Left kidney (tissue), 8 donors: ENCODE measurements at places on chromosomes 5 and 9.

DNA sequence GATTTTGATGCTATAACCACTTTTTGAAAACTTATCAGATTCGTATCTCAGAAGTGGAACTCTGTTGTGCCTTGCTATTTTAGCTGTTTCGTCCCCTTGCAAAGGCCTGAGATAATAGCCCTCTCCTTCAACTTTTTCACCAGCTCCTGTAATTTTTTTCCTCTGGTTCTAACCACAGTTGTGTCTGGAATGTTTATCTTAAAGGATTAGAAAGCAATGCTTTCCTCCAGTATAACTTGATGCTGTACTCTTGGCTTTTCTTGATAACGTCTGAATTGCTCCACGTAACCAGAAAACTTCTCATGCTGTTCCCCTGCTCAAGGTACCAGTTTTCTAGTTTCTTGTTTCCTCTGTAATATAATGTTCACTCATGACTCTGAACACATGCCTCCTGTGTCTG lies 209.4 kb downstream of the DTWD2 start:
- no peak for DNase-seq

GRCh38 chr9:86135371-86135770 lies 36.0 kb upstream of the GOLM1 start:
- no peak for DNase-seq

DNA sequence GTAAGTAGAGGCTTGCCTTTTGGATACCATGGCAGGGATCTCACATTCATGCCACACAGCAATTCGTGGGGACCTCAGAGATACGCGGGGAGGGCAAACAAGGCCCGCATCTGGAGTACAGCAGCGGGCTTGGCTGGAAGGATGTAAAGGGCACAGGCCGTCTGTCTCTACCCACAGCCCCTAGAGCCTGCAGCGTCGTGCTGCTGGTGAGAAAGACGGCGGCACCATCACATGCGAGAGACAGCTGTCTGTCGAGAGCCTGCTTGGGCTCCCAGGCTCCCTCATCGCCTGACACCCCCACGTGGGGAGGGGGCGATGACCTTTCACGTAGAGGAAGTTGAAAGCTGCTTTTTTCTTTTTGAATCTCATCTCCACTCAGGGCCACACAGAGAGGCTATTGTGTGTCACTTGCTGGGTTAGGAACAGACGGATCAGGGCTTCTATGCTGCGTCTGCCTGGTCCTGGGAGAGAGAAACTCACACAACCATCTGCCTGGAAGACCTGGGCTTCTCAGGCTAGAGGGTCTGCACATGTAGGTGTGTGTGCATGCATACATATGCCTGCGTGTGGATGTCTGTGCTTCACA lies 134.6 kb upstream of the PPP1R26 start:
- DNase-seq, result no peak

DNA sequence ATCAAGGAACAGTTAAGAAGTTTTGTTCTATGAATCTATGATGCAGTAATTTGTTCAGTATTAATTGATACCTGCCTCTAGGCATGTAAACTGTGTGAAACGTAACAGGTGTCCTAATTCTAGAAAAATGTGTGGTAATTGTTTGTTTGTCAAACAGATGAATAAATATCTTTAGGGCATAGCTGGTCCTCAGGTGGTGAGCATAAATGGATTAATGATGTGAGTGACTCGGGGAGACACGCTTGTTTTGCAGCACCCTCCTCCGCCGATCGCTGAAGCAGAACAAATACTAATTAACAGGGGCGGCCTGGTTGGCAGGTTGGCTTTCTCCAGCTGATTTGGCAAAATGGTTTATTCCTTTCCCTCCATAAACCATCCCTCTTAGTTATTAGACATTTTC lies 88.8 kb downstream of the TLE4 start:
- no peak for DNase-seq

GRCh38 chr9:27888661-27889295 lies 315.5 kb upstream of the C9orf72 start:
- no peak for DNase-seq

GRCh38 chr5:6508931-6509330 lies 60.3 kb downstream of the UBE2QL1 start:
- no peak for DNase-seq

DNA sequence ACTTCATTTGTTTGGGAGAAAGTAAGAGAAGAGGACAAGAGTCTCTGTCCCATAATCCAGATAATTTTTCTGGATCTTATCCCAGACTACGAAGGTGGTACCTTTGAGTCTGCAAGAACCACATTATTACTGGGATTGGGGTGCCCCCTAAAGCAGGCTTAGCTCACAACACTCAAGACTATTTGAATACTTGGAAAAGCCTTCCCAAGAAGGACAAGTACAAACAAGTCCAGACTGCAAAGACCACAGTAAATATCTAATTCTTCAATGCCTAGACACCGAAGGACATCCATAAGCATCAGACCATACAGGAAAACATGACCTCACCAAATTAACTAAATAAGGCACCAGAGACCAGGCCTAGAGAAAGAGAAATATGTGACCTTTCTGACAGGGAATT lies 40.2 kb upstream of the TMED7 start:
- no peak for DNase-seq

- peak; percentile 12 for DNase-seq
Measured at GRCh38 chr5:82349652-82350051, 71.5 kb upstream of the RPS23 start.

DNA sequence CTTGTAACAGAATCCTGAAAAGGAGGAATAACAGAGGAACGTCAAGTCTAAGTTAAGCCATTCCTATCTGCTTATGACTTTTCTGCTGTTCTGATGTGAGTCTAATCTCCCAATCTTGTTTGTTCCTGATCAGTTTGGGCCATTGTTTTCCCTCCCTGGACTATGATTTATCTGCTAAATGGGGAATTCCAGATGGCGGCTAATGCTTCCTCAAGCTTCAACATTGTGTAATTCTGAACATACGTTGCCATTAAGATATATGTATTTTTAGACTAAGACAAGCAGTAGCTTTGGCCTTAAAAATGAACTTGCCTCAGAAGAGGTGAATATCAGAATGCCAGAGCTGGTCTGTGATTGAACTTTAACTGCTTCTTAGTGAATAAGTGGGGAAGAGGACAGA lies 142.7 kb downstream of the PRKACG start:
- no peak for DNase-seq

DNA sequence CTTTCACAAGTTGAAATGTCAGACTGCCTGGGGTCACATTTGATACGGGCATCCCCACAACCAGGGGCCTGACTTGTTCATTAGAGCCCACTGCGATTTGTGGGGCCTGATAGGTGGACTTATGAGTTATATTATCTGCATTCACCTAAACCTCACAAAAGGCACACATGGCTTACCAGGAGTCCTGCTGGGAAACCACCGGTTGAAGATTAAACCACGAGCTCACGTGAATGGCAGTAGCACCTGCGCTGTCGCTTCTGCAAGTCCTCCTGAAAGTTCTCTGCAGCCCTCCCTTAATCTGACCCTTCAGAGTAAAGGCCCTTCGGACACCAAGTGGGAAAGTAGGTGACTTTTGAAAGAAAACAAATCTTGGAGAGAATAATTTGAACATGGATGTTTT lies 68.9 kb downstream of the PPIC start:
- no peak for DNase-seq

GRCh38 chr5:27814286-27814685 lies 775.9 kb upstream of the CDH9 start:
- no peak for DNase-seq

DNA sequence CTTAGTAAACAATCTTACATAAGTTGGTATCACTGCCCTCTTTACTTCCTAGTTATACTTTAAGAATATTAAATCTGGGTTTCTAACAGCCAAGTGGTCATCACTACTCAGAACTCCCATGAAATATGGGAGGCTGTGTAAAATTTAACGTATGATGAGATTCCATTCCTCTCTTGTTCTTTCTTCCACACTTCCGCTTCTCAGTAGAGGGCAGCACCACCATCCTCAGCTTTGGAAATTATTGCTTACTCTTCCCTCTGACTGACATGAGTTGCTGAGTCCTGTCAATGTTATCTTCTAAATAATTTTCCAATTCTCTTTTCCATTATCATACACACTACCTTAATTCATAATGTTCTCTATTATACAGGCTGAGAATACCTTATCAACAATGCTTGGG lies 194.0 kb downstream of the RFX3 start:
- DNase-seq, result no peak

DNA sequence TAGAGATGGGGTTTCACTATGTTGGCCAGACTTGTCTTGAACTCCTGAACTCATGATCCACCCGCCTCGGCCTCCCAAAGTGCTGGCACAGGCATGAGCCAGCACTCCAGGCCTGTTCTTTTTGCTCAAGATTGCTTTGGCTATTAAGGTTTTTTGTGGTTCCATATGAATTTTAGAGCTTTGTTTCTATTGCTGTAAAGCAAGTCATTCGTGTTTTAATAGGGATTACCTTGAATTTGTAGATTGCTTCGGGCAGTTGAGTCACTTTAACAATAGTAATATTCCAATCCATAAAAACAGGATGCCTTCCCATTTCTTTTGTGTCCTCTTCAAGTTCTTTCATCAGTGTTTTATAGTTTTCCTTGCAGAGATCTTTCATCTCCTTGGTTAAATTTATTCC lies 22.1 kb downstream of the C6 start:
- DNase-seq, result no peak

GRCh38 chr5:173891308-173892116 lies 3.4 kb downstream of the CPEB4 start:
- DNase-seq, result no peak

DNA sequence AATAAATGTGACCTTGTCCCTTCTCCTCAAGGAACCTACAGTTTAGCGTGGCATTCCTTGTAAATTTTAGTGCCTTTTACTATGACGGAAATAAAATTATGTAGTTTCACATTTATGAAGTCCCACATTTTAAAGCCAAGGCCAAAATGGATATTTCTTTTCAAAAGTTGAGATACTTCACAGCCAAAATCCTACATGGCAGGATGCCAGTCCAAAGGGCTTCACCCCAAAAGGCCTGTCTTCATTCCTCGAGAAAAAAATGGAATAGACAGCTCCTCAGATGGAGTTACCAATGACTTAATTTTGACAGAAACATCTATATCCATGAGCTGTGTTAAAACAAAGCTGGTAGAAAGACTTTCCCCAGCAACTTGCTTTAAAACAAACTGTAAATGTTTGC lies 211.2 kb downstream of the GLIS3 start:
- DNase-seq, result no peak

GRCh38 chr9:77449240-77450084 lies 198.7 kb downstream of the GNA14 start:
- no peak for DNase-seq

DNA sequence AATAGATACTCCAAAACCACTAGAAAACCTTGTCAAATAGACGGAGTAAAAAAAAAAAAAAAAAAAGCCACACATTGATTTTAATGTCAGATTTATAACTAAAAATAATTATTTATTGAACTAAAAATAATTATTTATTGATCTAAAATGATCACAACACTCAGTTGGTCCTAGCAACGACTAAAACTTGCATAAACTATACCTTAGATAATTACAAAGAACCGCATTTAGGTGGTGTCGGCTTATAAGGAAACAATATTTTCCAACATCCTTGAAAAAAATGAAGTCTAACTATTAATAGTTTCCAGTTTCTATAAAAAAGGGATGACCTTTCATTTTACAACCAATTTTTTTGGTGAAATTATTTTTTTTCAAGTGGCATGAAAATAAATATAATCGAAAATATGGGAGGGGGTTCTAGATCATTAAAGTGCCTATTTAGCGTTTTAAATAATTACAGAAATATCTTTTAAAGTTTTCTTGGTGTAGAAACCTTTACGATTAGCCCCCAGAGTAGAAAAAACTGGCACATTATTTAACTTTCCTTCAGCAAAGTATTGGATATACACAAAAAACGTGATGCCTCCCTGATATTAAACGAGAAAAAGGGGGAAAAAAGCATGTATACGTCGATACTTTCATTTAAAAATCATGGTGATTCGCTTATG lies 3.7 kb downstream of the ARRDC3 start:
- DNase-seq, result peak; percentile 26

DNA sequence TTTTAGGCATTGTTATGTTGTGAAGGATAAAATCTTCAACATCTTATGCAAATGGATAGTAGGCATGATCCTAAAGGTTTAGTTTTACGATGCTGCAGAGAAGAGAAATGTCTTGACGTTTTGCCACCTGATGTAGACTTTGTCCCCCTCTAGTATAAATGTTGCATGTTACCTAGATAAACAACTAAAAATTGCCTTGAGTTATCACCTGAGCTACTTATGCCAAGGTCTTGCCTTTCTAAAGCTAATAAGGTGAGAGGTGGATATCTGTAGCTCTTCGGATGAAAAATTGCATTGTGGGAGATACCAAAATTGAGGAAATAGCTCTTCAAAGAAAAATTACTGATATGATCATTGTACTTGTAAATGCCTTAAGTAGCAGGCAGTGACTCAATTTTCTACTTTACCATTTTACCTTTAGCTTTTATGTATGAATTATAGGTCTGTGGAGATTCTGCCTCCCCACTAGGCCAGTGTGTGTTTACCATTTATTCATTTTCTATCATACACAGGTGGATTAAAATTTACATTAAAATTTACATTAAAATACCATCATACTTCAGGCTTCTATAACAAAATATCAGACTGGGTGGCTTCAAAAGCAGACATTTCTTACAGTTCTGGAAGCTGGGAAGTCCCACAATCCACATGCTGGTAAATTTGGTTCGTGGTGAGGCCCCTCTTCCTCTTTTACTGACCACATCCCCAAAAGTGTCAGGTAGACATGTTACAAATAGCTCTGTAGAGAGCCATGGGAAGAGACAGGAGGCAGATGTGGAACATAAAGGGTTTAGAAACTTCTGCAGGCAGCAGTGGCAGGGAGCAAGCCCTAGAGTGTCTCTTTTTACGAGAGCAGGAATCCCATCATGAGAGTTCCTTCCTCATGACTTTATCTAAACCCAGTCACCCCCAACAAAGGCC lies 100.7 kb upstream of the ERBIN start:
- no peak for DNase-seq

- no peak for DNase-seq
Measured at GRCh38 chr5:124318661-124319060, 427.8 kb downstream of the ZNF608 start.

GRCh38 chr5:17748941-17749340 lies 114.7 kb downstream of the TAF11L14 start:
- no peak for DNase-seq

- no peak for DNase-seq
Measured at GRCh38 chr5:58274191-58274590, 185.7 kb downstream of the PLK2 start.

GRCh38 chr9:98793031-98793430 lies 3.3 kb downstream of the ANKS6 start:
- DNase-seq, result no peak

- DNase-seq, result no peak
Measured at GRCh38 chr5:17370651-17371050, 127.4 kb upstream of the TAF11L2 start.

DNA sequence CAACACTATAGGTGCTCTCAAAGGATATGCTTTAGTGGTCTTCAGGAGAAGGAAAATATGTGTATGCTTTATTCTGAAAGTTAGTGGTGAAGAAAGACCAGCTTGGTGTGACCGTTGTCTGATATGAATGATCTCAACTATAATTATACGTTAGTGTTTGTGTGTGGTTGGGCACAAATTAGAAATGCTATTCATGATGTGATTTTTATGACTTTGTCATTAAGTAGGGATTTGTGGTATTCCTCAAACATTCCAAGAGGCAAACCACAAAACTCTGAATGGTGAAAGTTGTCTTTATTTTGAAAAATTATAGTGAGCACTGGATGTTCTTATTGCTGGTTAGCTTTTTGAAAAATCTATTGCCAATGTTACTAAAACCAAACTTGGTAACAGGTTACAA lies 6.2 kb upstream of the F2R start:
- no peak for DNase-seq
